Naive thymus-derived CD4-positive, alpha-beta T cell (primary cell): ENCODE measurements at places on chromosomes 2 and 18. TPM values are rescaled to one million over a fixed set of nuclear protein-coding genes. Genes with fewer than 3 reads are reported as not detected.

- no peak for DNase-seq
Measured at GRCh38 chr2:61750624-61751023, 103.2 kb downstream of the FAM161A start.

GRCh38 chr2:165470361-165470760 lies 863 bp downstream of the CSRNP3 start:
- DNase-seq, result no peak

DNA sequence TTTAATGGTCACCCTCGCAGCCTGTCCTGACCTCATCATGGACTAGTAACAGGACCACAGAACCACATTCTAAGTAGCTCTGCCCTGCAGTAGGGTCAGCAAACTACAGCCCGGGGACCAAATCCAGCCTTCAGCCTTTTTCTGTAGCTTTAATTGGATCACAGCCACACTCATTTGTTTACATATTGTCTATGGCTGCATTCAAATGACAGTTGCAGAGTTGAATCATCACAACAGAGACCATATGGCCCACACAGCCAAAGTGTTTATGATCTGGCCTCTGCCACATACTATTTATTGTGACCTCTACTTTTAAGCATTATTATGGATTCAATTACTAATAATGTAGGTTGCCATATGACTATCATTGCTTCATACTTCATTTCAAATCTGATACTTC lies 47.7 kb downstream of the MAP3K19 start:
- DNase-seq, result no peak

DNA sequence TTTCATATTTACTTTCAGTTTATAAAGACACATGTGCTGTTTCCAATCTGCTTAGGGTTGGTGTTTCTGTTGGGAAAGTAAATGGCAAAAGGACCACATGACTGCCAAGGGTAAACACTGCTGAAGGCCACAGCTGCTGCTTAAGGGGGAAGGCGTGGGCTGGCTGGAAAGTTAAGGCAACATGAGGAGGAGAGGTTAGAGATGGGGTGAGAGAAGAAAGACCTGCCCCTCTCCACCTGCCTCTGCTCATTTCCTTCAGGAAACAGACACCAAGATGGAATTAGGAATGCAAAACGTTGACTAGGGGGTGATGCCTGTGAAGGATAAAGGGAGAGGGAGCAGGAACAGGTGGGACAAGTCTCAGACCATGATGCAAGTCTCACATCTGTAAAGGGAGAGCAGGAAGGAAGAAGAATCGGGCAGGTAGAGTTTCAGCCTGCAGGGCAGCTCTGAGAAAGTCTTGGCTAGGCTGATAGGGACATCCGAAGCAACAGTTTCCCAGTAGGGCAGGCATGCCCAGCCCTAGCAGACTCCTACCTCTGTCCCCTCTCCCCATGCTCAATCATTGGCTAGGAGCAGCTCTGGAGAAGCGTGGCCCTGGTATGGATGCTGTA lies 86.0 kb downstream of the CDC42EP3 start:
- DNase-seq, result no peak

DNA sequence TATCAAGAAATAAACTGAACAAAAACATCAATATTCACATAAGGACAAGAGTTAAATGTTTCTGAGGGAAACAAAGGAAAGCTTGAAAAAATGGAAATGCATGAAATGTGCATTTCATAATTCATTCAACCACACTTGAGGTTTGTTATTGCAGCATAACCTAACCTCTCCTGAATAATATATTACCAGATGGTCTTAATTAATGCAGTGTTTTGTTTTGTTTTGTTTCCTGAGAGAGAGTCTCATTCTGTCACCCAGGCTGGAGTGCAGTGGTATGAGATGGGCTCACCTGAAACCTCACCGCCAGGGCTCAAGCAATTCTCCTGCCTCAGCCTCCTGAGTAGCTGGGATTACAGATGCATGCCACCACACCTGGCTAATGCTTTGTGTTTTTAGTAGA lies 139.9 kb upstream of the PIEZO2 start:
- no peak for DNase-seq

DNA sequence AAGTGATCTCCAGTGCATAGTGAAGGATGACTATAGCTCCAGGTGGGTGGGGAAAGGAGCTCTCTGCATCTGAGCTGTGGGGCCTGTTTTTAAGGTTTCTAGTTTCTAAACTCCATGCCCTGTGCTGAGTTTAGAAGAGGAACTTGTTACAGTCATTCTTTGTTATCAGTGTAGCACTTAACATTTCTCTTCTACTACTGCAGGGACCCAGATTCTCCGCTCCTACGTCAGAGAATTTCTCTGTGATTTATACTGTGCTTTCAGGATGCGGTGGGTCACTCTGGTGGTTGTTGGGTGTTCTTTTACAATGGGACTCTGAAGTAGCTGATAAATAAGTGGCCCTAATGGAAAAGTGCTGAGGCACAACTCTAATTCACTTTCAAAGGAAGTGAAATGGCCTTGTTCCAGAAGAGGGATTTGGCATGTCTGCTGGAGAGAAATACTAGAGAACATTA lies 122.0 kb downstream of the WDSUB1 start:
- DNase-seq, result no peak

SPP2 gene
- not detected for polyA plus RNA-seq

EMILIN1 gene
- 1.1 TPM for polyA plus RNA-seq

LPIN2 gene
- 73.1 TPM for polyA plus RNA-seq
